Activated T-helper 1 cell treated with anti-CD3 and anti-CD28 coated beads, Interleukin-2, amount 50 U/mL, for 16 hours (primary cell): ENCODE measurements at places on chromosomes 16 and 17.
A peak's percentile ranks its signal among the peaks of the same experiment; 100 is the strongest.

- no peak for DNase-seq
Observed at GRCh38 chr16:55668340-55669281, 12.8 kb downstream of the SLC6A2 start.

DNA sequence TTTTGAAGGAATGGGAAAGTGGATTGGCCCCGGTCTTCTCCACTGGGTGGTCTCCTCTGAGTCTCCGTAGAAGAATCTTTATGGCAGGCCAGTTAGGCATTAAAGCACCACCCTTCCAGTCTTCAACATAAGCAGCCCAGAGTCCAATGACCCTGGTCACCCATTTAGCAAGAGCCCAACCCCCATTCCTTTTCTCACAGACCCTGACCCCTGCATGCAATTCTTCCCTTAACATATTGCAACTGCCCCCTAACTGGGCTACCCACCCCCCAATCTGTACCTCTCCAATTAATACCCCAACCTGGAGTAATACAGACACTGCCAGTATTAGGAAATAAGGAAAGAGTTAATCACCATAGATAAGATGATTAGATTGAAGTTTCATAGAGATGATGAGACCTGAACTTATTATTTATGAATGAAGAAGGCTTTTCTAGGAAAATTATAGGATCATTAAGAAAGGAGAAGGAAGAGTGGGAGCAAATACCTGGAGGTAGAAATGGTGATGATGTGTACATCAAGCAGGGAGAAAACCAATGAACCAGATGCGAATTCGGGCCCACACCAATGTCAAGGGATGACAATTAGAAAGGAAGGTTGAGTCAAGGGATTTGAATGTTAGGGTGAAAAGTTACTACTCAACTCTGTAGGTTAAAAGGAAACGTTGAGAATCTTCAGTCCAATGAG, 2.4 kb downstream of the CCL2 start:
- no peak for DNase-seq

DNA sequence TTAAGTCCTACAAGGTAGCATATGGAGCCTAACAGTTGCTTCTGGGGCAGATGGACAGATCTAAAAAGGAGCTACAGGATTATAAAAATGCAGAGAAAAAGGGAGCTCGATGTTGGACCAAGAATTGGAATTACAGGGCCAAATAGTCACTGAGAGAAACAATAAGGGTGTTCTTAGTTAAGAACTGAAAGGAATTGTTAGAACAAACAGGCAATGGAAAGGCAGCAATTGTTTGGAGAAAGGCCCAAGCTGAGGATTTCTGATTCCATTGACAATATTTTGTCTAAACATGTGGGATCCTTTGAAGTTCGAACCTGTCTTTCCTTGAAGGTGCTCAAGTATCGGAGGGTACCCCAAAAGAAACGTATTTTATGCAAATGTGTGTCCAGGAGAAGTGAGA, 513.6 kb upstream of the CDH8 start:
- no peak for DNase-seq

DNA sequence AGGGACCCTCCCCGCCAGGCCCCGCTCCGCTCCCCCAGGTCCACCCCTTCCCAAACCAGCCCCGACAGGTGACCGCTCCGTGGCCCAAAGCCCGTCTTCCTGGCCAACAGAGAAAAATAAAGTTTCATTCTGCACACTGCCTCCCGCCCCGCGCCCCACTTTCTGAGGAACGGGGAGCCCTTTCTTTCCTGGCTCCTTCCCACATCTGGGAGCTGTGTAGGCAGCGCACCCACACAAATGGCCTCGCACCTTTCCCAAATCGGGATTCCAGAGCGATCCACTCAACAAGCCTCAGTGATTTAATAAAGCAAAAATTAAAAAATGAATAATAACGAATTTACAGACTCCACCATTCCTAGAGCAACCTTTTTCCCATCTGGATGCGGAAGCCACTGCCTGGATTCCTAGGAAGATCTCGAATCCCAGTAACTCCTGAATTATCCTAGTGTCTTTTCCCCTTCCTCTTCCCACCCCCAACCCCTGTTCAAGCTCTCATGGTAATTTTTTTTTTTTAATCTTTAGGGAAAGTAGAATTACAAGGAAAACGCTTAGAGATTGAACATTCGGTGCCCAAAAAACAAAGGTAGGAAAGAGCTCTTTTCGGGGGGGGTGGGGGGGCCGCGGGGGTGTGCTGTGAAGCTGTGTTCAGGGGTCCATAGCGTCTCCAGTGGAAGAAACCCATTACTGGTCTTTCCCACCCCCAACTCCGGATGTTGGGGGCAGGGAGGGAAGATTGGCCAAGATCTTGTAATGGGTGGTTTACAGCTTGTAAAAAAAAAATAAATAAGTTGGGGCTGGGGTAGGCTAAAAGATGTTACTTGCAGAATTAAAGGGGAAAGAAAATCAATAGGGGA, 1.6 kb downstream of the IGF2BP1 start:
- DNase-seq: no peak

GRCh38 chr16:55301385-55302008, 22.5 kb upstream of the IRX6 start:
- DNase-seq: no peak

DNA sequence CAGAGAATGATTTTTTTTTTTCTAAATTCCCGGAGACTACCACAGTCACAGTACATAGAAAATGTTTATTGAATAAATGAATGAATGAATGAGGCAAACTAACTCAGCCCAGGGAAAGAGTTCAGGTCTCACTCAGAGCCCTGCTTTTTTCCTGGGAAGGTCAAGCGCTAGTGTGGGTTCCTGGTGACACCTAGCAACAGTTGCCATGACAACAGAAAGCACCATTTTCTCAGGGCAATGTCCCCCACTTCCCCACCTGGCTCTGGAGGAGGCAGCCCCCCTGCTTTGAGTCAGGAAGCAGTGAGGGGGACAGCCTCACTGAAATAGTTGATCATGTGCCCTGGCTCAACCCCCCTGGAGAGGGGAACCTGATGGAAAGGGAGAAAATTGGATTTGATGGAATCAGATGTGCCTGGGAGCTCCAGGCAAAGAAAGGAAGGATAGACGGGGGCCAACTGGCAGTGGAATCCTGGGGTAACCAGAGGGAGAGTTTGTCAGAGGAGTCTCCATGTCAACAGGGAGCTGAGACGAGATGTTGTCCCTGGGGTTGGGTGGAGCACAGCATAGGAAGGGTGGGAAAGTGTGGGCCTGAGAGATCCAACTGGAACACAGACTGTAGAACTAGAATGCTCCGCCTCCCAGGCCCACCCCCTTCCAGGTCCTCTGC, 242.2 kb upstream of the CCL2 start:
- no peak for DNase-seq

GRCh38 chr16:1332618-1333148, 762 bp upstream of the BAIAP3 start:
- no peak for DNase-seq

GRCh38 chr17:40355804-40356758, 8.5 kb downstream of the GJD3 start:
- no peak for DNase-seq

GRCh38 chr17:28912281-28912937, 9.5 kb upstream of the DHRS13 start:
- no peak for DNase-seq

DNA sequence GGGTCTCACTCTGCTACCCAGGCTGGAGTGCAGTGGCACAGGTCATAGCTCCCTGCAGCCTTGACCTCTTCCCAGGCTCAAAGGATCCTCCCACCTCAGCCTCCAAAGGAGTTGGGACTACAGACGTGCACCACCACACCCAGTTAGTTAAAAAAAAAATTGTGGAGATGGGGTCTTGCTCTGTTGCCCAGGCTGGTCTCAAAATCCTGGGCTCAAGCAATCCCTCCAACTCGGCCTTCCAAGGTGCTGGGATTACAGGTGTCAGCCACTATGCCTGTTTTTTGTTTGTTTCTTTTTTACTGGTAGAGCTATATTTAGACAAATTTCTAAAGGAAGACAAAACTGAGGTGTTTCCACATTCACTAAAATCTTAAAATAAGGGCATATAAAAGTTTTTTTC, 1.7 kb downstream of the CMTR2 start:
- DNase-seq: no peak

DNA sequence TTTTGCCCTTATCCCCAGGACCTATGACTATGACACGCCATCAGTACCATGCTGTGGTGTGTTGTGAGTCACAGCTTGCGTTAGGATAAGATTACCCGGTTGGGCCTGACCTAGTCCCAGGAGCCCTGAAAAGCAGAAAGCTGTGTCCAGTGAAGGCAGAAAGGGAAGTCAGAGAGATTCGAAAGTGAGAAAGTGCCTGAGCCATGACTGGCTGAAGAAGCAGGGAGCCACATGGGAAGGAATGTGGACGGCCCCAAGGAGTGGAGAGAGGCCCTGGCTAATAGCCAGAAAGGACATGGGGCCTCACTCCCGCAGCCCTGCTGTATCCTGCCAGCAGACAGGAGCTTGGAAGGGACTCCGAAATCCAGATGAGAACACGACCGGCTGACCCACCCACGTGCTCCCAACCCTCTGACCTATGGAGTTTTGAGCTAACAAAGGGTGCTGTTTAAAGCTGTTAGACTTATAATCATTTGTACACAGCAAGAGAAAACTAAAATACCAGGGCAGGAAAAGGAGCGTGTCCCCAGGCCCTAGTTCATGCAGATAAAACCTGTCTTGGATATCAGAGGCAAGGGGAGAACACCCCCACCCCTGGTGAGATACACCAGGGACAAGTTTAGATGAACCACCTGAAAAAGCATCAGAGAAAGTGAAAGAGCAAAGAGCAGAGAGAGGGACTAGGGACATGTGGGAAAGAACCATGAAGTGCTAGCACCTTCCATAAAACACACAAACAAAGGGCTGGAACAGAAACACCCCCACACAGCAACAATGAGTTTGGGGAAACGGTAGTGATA, 115.3 kb downstream of the SLC39A11 start:
- no peak for DNase-seq

GRCh38 chr17:30947796-30948195, 23.0 kb upstream of the RNF135 start:
- DNase-seq: no peak

- no peak for DNase-seq
Observed at GRCh38 chr17:35588196-35588920, 1.2 kb downstream of the AP2B1 start.

DNA sequence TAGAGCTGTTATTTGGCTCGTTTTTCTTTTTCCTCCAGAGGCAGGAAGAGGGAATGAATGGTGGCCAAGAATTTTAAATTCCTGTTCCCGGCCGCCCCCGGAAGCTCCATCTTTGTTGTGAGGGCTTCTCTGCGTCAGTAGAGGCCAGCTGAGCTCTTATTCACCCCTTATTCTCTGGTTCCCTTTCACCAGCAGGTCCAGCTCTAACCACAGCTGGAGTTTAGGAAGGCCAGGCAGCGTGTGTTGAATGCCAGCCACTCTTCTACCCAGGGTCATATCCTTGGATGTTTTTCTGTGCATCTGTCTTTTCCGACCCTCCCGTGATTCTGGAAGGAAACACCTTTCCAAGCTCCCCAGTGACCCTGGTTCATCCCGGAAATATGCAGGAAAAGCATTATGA, 570.5 kb downstream of the WWOX start:
- DNase-seq: no peak

GRCh38 chr17:82106688-82107305, 8.8 kb upstream of the FASN start:
- no peak for DNase-seq

DNA sequence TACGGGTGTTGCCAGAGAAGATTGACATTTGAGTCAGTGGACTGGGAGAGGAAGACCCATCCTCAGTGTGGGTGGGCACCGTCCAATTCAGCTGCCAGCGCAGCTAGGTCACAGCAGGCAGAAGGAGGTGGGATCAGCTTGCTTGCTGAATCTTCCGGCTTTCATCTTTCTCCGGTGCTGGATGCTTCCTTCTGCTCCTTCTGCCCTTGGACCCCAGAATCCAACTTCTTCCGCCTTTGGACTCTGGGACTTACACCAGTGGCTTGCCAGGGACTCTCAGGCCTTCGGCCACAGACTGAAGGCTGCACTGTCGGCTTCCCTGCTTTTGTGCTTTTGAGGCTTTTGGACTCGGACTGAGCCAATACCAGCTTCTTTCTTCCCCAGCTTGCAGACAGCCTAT, 46.1 kb upstream of the RPL38 start:
- no peak for DNase-seq

GRCh38 chr17:17052462-17053221, 10.4 kb downstream of the MPRIP start:
- DNase-seq: no peak

GRCh38 chr16:81809567-81809966, 30.5 kb downstream of the PLCG2 start:
- no peak for DNase-seq

DNA sequence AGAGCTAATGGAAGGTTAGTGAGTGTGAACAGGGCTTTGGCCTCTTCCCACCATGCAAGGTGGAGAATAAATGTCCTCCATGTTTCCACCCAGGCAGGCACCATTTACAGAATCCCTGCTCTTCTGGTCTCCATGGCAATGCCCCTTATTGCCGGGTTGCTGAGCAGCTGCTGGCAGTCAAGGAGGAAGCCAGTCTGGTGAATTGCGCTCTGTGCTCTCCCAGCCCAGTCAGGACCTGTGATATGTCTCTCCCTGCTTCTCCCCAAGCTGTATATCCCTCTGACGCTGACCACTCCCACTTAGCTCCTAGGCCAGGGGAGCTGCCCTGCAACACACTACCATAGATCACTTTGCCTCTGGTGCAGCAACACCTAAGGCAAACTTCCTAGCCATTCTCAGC, 402.1 kb upstream of the ERCC4 start:
- DNase-seq: no peak

- peak; percentile 73 for DNase-seq
Observed at GRCh38 chr17:82863941-82864712, 24.3 kb upstream of the ZNF750 start.

DNA sequence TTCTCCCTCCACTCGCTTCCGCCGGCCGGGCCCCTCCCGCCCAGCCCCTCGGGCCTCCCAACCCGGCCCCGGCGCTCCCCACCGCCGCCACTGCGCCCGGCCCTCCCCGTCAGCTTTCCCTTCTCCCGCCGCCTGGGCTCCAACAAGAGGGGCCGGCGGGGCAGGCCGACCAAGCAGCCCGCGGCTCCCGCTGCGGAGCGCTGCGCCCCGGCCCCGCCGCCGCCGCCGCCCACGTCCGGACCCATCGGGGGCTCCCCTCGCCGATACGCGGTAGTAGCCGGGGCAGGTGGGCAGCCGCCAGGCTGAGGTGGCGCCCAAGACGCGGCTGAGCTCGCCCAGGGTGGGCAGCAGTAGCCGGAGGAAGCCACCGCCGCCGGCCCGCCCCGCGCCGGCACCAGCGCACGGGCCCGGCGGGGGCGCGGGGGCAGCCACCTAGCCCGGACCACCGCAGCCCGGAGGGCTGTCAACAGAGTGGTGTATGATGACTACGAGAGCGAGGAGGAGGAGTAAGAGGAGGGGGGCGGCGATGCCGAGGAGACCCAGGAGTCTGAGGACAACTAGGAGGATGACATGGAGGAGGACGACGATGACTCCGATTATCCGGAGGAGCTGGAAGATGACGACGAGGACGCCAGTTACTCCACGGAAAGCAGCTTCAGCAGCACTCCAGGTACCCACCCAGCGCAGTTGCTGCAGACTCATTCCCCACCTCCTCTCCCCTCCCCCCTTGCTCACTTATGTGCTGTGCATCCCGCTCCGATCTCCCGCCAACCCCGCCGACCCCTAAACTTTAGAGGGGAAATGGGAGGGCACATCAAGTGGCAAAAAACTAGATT, 498 bp downstream of the LRRC37B start:
- DNase-seq: peak; percentile 11
